NAMALWA (cell line): ENCODE measurements at places on chromosomes 6 and 20.

- no peak for DNase-seq
Measured at GRCh38 chr6:20309186-20309585, 92.5 kb upstream of the E2F3 start.

DNA sequence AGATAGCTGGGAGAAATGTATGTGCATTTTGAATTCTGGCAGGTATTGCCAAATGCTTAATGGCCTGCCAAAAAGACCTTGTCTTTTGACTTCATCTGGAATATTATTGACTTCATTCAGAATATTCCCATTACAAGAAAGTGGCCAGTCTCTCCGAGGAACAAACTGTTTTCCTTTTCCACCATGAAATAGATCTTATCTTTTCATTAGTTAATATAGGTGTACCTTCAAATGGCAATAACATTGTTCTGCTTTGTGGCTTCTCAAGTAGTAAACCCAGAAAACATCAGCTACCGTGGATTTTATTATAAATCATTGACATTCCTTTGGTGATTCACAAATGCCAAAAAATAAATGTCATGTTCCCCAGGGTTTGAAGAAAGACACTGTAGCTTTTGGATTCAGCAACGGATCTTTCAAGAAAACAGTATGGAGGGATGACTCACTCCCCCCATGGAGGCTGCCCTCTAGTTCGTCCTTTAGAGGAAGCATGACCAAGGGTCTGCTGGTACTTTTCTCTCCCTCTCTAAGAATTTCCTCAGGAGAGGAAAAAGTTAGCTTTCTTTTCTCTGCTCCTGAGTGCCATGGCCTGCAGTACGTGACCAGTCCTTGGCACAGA is 1.1 kb upstream of the RNF182 start:
- no peak for DNase-seq

GRCh38 chr6:134093007-134093573 is 40.7 kb upstream of the SLC2A12 start:
- DNase-seq: no peak

- no peak for DNase-seq
Measured at GRCh38 chr6:14861491-14861943, 384.4 kb upstream of the JARID2 start.

DNA sequence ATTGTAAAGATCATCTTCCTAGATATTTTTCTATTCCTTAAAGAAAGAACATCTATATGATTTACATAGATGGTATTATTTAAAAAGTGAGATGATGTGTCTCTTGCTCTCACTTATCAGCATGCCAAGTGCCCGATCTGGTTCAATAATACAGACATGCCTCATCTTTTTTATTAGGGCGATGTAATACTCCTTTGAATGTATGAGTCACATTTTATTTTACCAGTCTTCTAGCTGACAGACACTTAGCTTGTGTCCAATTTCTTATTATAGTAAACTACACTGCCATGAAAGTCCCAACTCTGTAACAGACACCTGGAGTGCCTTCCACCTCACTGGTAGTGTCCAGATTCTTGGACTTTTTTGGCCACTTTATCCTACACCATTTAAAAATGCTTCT is 586.6 kb upstream of the BTBD3 start:
- DNase-seq: no peak

DNA sequence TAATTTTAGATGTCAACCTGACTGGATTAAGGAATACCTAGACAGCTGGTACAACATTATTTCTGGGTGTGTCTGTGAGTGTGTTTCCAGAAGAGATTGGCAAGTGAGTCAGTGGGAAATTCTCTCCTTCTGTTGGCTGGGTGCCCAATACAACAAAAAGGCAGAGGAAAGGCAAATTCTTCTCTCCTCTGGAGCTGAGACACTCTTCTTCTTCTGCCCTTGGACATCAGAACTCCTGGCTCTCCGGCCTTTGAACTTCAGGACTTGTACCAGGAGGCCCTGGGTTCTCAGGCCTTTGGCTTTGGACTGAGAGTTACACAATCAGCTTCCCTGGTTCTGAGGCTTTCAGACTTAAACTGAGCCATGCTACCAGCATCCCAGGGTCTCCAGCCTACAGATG is 7.8 kb upstream of the BTN3A1 start:
- no peak for DNase-seq

GRCh38 chr6:91079969-91080368 is 493.1 kb upstream of the MAP3K7 start:
- no peak for DNase-seq

- no peak for DNase-seq
Measured at GRCh38 chr20:44732327-44732726, 13.3 kb upstream of the KCNK15 start.

- peak; percentile 81 for DNase-seq
Measured at GRCh38 chr6:118894425-118895260, 691 bp downstream of the ASF1A start.

GRCh38 chr6:162621246-162621645 is 106.3 kb downstream of the PRKN start:
- DNase-seq: no peak

DNA sequence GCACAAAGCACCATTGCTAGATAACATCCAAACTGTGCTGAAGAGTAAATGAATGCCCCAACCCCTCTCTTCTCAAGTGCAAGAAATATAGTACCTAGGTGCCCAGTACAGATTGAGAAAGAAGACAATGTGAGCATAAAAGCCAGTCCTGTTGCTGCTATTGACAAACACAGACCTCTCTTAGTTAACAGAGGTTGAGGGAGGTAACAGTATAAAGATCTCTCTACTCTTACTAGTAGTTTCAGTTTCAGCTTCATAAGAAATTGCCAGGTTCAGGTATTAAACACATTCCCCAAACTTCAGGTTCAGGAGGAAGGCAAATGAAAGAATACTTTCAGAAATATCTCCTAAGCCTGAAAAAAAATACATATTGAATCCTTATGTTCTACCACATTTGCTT is 31.4 kb downstream of the TBC1D32 start:
- DNase-seq: no peak

DNA sequence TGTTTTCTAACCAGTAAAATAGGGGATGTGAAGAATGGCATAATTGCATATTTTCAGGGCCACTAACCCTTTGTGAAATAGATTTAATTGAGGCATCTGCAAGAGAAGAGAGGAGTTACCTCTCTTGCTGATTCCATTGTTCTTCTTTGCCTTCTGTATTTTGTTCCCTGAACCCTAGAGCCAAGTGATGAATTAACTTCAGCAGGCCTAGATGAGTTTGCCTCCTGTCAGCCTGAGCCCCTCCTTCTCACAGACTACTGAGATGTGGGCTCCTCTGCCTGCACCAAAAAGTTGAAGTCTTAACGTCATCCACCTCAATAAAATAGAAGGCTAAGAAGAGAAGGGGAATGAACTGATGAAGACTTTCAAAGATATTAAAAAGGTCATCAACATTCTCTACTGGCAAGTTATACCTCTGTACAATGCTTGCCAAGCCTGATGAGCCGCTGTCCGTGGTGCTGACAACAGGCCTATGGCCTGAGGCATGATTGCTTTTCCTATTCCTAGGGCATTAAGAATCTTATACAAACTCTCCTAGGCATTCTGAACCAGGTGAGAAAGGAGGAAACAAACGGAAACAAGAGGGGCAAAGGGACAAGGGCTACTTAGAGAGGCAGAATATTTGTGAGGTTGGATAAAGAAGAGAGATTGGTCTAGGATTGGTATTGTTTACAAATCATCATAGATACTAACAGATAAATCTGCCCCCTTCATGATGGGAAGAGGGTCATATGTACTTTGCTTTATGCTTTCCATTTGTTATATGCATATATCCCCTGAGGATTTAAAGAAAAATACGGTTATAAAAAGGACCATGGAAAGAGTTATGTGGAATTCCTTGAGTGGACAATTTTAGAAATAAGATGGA is 46.8 kb downstream of the CD24 start:
- peak; percentile 57 for DNase-seq

- no peak for DNase-seq
Measured at GRCh38 chr6:110495949-110496348, 19.5 kb upstream of the SLC22A16 start.

- DNase-seq: no peak
Measured at GRCh38 chr6:32803416-32803815, 13.4 kb downstream of the HLA-DOB start.

DNA sequence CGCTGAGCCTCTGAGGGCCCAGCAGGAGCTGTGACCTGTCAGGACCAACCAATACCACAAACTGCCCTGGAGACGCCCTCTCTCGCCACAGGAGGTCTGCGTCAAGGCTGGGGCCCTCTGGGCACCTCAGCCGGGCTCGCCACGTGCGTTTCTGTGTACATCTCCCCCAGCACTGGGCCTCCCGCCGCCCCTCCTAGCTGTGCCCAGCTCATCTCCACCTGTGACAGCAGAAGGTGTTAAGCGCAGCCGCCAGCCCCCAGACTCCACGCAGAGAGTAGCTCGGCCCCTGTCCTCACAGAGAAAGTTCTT is 91.4 kb downstream of the TAF4 start:
- no peak for DNase-seq

GRCh38 chr6:117267766-117268534 is 2.6 kb downstream of the VGLL2 start:
- no peak for DNase-seq

GRCh38 chr6:53539561-53539960 is 5.3 kb downstream of the GCLC start:
- no peak for DNase-seq

GRCh38 chr20:47757145-47758035 is 27.9 kb downstream of the SULF2 start:
- DNase-seq: no peak

- no peak for DNase-seq
Measured at GRCh38 chr6:158751224-158751623, 67.9 kb downstream of the EZR start.

DNA sequence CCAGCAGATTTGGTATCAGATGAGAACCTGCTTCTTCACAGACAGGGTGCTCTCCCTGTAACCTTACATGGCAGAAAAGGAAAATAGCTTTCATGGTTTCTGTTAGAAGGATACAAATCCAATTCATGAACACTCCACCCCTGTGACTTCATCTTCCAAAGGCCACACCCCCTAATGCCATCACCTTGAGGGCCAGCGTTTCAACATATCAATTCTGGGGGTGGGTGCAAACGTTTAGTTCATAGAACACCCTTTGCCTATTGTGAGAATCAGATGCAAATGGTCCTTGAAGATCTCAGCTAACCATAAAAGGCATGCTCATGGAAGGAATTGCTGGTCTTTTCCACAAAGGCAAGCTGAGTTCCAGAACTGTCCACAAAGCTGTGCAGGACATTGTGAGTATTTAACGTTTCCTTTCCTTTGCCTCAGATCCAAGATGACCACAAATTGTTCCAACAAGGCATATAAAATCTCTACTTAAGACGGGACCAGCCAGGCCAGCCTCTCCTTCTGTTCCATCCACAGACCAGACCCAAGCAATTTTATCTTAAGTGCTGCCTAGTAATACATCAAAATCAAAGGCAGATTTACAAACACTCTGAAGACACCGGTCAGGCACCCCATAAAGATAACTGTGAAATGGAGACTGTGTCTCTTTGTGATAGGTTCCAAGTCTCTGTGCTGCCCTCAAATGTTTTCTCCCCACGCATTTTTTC is 34.7 kb upstream of the SSTR4 start:
- no peak for DNase-seq

DNA sequence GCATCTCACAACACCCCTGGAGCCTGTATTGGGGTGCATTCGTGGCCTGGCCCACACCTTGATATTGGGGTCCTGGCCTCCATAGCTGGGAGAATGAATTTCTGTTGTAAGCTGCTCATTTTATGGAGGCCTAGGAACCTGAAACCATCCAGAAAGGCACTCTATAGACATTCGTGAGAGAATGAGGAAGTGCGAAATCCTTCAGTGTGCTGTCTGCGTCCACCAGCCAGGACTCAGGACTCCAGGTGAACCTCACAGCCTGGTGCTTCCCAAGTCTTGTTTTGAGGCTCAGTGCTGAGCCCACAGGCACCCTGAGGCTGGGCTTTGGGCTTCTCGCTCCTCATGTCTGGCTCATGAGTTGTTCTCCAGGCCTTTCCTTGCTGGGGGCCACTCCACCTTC is 11.9 kb upstream of the RBBP8NL start:
- peak; percentile 25 for DNase-seq

DNA sequence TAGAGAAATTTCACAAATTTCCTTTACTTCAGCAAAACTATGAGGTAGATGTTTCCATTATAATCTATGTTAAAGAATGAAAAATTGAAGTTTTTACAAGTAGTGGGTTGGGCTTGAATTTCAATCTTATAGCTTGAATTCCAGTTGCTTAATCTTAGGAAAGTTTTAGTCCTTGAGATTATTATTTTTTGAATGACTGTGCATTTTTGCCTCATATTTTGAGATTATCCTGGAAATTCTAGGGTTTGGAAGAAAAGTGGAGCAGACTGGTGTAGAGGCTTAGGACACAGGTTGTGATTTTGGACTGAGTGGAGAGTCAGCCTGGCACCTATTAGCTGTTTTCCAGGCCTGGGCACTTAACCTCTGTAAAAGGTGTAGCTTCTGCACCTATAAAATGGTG is 5.7 kb downstream of the MTCL3 start:
- DNase-seq: no peak

DNA sequence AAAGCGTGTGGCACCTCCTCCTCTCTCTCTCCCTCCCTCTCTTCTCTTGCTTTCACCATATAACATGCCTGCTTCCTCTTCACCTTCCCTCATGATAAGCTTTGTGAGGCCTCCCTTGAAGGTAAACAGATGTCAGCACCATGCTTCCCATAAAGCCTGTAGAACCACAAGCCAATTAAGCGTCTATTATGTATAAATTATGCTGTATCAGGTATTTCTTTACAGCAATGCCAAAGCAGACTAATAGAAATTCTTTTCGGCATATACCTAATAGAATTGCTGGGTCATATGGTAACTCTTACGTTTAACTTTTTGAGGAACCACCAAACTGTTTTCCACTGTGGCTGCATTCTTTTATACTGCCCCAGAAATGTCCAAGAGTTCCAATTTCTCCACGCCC is 75.0 kb downstream of the SYCP2 start:
- DNase-seq: no peak

DNA sequence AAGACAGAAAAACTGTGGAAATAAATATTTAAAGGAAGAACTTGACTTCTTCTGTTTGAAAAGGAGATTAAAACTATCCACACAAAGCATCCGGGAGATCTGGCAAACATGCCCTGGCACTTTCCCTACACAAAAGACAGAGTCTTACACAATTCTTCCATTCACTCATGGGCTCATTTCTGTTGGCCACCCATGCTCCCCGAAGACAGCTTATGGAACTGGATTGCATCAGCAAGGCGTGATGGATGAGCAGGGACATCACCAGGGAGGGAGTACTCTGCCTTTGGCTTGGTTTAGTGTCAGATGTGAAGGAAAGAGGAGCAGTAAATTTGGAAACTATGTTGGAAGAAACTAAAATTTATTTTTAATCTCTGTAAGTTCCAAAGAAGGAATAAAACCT is 379.3 kb downstream of the CD109 start:
- DNase-seq: no peak

- no peak for DNase-seq
Measured at GRCh38 chr6:13742961-13743735, 31.5 kb upstream of the RANBP9 start.

GRCh38 chr6:140821196-140821595 is 1311.5 kb upstream of the GJE1 start:
- DNase-seq: no peak

GRCh38 chr6:45850378-45851033 is 165.2 kb downstream of the CLIC5 start:
- DNase-seq: no peak
